MV-4-11 (cell line): ENCODE measurements at places on chromosomes 13 and 19.

DNA sequence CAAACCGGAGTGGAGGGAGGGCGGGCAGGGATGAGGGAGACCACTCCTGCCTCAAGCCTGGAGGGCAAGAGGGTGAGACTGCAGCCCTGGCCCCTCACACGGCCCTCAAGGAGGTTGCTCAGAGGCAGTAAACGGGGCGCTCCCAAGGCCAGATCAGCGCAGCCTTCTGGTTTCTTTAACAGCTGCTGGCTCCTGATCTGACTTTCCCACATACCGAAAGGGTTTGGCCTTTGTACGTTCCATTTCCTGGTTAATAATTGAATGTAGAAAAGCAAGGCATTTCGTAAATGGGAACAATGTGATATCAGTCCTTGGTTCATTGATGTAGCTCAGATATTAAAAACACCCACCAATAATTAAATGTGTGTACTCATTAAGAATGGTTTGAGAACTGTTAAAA is 71.5 kb downstream of the GGACT start:
- no peak for DNase-seq

DNA sequence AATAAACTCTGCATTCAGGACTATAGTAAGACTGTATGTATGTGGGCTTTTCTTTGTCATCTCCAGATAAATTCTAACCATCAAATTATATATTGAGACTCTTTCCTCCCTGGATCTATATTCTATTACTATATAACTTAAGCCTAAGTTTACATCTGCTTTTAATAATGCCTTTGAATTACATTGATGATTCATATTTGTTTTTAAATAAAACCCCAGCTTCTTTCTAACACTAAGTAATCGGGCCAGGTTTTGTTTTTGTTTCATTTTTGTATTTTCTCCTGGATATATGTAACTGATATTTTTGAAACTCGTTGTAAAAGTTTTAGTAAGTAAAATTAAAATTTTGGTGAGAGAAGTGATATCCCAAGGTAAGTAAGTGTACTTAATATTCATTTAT is 1599.1 kb downstream of the PCDH9 start:
- no peak for DNase-seq

DNA sequence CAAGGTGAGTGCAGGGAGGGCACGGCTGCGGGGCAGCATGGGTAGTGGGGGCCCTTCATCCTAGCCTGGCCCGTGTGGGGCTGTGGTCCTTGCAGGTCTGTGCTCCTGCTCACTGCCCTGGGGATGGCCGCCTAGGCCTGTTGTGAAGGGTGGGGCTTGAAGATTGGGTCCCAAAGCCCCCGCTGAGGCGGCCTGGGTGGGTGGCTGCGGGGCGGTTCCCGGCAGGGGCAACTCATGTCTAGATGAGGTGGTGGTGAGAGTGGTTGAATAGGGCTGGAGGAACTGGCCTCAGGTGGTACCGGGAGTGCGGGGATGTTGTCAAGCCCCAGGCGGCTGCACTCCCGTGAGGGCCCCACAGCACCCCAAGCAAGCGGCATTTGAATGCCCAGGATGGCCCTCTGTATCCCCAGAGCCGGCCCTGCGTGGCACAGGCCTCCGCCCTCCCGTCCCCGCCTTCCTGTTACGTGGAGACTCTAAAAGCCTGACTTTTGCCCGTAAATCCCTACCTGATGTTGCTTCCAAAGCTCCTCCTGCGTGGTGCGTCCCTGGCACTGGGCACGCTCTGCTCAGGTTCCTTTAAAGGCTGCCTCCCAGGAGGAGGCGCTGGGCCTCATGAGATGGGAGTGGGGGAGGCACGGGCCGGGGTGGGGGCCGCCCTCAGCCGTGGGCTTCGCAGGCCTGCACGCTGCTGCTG is 15.0 kb downstream of the SPPL2B start:
- DNase-seq = no peak

DNA sequence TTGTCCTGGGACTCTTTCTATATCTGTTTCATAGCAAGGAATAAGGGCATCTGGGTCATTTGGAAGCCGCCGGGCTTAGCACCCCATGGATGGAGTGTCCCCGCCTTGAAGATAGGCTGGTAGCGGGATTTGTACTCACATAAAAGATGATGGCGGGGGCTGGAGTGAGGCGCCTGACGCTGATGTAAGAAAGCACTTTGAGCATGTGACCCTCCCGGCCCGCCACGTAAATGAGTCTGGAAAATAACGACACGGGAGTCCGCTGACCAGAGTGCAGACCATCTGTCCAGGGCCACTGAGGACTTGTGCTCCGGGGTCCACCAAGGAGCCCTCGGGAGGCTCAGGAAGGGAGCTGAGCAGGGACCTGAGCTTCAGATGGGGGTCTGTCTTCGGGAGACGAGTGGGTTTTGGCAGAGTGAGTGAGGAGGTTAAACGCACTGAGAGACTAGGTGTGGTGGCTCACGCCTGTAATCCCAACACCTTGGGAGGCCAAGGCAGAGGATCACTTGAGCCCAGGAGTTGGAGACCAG is 25.8 kb downstream of the SLC7A9 start:
- DNase-seq = no peak

DNA sequence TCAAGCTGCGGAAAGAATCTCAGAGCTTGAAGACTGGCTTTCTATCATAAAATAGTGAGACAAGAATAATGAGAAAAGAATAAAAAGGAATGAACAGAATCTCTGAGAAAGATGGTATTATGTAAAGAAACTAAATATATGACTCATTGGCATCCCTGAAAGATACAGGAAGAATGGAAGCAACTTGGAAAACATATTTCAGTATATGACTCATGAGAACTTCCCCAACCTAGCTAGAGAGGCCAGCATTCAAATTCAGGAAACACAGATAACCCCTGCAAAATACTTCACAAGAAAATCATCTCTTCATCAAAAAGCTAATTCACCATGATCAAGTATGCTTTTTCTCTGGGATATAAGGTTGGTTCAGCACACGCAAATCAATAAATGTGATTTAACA is 2318.0 kb downstream of the PCDH9 start:
- DNase-seq = no peak

DNA sequence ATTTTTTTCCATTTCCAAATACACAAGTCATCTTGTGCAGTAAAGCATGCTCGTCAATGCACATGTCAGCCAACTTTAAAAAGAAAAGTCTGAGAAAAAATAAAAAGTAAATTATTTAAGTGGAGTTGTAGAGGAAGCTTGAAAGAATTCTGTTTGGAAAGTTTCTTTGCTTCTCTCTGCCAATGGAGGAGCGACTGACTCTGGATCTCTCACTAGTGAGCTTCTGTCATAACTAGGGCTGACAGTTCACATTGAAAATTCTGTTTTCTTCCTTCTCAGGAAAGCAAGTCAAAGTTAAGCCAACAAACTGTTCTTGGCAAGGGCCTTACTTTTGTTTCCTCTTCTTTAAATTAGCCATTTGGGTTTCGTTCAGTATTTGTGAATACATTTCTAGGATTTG is 298.2 kb downstream of the POU4F1 start:
- DNase-seq = no peak

DNA sequence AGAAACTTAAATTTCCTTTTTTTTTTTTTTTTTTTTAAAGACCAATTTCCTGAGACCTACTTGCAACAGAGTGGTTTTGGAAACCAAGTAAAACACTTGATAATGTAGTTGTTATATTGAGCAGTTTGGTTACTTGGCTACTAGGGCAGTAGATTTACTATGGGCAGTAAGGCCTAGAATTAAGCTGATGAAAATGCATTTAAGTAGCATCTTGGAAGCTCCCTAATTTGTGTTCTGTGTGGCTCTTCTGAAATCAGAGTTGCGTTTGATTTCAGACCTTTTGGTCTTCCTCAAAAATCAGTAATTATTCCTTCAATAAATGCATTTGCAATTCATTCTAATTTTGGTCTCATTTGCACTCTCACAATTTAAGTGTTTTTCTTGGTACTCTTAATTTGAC is 810 bp downstream of the GPR180 start:
- no peak for DNase-seq

- peak; percentile 82 for DNase-seq
Observed at GRCh38 chr13:48004201-48004600, 3.1 kb upstream of the SUCLA2 start.

DNA sequence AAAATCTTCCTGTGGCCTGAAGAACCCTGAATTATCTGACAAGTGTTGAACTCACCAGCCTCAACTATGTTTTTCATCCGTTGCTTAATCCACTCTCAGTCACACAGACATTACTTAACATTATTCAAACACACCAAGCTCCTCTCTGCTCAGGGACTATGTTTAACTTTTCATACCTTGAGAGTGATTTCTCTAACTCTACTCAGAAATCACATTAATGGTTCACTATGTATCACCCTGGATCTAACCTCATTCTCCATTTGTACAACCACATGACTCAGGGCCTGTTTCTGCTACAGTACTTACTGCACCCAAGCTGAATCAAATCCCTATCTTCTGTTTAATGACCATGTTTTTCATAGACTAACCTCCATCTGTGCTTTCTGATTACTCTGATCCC is 553.7 kb upstream of the PRR20A start:
- DNase-seq = no peak

GRCh38 chr13:104949840-104950740 is 1585.4 kb downstream of the EFNB2 start:
- no peak for DNase-seq

DNA sequence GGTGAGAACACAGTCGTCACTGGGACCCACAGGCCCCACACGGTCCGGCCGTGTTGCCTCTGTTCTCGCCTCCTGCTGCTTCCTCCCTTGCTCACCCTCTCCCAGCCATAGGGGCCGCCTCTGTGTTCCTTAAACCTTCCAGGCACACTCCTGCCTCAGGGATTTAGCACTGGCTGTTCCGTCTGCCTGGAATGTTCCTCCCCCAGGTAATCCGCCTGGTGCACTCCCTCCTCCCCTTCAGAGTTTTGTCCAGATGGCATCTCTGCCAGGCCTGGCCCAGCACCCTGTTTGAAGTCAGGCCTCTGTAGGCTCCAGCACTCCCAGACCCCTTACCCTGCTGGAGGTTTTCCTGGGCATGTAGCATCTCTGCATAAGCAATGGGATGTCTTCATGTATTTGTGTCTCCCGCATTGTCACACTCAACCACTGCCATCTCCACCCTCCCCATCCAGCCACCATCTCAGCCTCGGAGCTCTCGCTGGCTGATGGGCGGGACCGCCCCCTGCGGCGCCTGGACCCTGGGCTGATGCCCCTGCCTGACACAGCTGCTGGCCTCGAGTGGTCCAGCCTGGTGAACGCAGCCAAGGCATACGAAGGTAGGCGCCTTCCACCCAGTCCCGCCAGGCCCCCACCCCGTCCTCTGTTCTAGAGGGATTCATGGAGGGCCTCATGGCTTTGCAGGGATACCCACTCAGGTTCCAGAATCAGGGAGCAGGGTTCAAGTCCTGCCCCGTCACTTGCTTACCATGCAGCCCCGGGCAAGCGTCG is 25.9 kb downstream of the DPF1 start:
- DNase-seq = no peak

GRCh38 chr13:93818345-93818744 is 591.7 kb downstream of the GPC6 start:
- DNase-seq = no peak

DNA sequence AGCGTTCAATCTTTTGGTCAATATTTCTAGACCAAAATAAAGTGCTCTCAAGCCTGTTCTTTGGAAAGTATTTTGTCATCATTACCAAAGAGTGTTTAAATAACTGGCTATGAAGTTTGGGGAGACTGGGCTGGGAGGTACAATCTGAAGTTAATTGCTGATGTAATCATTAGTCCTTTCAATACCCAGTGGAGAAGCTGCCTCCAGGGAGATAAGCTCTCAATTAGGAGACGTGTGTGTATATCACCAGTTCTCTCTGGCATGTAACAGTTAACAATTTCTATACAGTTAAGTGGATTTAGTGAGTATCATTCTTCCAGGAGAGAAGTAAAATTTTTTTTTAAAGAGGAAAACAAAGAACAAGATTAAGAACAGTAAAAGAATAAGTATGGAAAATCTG is 1.4 kb downstream of the COL4A1 start:
- no peak for DNase-seq

DNA sequence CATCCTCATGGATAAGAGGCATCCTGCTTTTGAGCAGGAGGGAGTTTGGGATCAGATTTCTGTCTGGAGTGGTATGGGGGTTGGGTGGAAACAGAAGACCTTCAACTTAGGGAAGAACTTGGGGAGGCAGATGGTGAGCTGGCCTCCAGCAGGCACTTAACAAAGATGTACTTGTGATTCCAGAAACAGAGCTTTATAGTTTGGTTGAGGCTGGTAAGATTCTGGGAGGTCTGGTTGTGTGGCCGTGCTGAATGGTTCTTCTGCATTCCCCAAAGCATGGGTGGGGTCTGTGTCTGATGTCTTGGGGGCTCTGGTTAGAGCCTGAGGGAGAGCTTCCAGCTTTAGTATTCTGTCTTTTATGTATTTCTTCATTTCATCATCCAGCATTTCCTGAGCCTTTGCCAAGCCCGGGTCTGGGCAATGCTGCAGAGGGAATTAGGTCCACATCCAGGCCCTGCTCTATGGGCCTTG is 4.8 kb downstream of the MEGF8 start:
- DNase-seq = no peak

GRCh38 chr13:40428354-40428753 is 238.1 kb downstream of the FOXO1 start:
- DNase-seq = peak; percentile 91

GRCh38 chr19:15812060-15812722 is 3.3 kb downstream of the OR10H1 start:
- DNase-seq = peak; percentile 36

DNA sequence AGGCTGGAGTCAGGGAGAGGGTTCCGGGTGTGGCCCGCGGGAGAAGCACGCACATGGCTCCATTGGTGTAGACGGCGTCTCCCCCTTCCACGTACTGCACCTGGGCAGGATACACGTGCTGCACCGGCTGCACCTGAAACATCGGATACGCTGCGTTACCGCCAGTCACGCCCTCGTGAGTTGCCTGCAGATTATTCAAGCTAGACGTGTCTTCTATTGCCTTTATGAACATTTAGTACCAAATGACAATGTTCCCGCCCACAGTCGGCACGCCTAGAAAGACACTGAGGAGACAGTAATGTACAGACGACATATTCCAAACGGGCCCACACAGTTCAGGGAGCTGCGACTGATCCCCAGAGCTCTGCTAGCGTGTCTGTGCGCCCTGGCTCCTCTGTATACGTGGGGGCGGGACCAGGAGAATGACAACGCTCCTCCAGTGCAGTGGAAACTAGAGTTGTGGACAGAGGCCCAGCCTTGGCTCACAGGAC is 64.1 kb upstream of the RANBP3 start:
- DNase-seq = no peak

GRCh38 chr13:39422845-39423565 is 180.0 kb downstream of the LHFPL6 start:
- DNase-seq = peak; percentile 57

GRCh38 chr13:29529754-29530153 is 65.7 kb downstream of the SLC7A1 start:
- no peak for DNase-seq
